Stimulated activated CD4-positive, alpha-beta T cell treated with anti-CD3 and anti-CD28 coated beads, Interleukin-4, amount 100 ng/mL, for 1 hour (primary cell): ENCODE measurements at places on chromosomes 13 and 19.
A peak's percentile ranks its signal among the peaks of the same experiment; 100 is the strongest.

GRCh38 chr13:69487576-69487975, 620.0 kb upstream of the ATXN8OS start:
- DNase-seq: no peak

DNA sequence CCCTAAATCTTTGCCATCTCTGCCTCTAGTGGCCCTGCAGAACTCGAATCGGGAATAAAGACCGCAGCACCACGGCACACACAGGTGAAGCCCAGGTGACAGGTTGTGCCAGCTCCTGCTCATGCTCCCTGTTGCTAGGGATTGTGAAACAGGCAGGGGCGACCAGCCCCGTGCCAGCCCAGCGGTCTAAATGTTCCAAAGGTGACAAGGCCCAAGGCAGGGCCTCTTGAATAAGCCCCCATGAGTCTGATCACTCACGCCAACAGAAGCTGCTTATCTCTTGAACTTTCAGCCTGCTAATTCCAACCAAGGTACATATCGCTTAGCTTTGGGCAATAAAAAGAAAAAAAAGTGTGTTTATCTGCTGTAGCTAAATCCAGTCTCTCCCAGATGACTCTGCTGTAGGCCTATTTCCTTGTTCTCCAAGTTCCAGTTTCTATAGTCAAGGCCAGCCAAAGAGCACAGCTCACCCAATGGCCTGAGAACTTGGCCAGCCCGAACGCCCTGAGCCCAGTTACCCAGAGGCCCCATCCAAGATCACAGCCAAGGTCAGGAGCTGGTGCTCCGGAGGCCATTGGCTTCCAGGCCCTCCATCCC, 191.1 kb upstream of the GPR12 start:
- DNase-seq: no peak

DNA sequence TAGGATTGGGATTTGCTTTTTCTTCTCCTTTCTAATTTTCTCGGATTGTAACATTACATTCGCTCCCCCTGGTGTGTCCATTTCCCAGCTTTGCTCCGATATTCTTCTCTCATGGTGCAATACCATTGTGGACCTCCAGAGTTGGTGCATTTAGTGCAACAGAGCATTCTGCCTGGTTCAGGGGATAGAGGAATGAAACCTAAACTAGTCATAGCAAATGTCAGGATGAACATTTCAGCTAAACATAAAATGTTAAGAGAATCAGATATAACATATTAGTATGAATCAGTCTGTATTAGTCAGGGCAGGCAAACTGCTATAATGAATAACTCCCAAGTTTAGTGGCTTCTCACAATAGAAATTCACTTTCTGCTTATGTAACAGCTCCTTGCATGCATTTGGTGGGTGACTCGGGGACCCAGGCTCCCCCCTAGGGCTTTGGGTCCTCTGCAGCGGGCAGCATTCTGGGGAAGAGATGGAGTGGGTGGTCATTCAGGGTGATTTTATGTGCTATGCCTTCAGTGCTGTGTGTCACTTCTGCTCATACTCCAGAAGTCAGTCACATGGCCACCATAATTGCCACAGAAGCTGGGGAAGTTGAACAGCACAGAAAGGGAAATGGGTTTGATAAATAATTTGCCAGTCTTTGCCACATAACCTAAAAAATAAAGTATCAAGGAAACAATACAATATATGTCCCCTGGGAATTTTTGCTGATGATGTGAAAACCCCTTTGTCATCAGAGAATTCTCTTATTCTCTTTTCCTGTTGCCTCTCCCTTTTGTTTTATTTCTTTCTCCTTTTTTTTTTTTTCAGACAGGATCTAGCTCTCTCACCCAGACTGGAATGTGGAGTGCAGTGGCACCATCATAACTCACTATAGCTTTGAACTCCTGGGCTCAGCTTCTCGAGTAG, 111.0 kb downstream of the HSPH1 start:
- no peak for DNase-seq

- no peak for DNase-seq
These were observed 38.1 kb downstream of the RUBCNL start for GRCh38 chr13:46348961-46349360.

GRCh38 chr13:111919286-111919685, 147.7 kb upstream of the SOX1 start:
- no peak for DNase-seq

- no peak for DNase-seq
These were observed 2.6 kb downstream of the B3GNT8 start for GRCh38 chr19:41424335-41425173.

- no peak for DNase-seq
These were observed 104.7 kb downstream of the RGCC start for GRCh38 chr13:41562083-41562482.

- no peak for DNase-seq
These were observed 3.0 kb downstream of the BEST2 start for GRCh38 chr19:12754465-12755196.

DNA sequence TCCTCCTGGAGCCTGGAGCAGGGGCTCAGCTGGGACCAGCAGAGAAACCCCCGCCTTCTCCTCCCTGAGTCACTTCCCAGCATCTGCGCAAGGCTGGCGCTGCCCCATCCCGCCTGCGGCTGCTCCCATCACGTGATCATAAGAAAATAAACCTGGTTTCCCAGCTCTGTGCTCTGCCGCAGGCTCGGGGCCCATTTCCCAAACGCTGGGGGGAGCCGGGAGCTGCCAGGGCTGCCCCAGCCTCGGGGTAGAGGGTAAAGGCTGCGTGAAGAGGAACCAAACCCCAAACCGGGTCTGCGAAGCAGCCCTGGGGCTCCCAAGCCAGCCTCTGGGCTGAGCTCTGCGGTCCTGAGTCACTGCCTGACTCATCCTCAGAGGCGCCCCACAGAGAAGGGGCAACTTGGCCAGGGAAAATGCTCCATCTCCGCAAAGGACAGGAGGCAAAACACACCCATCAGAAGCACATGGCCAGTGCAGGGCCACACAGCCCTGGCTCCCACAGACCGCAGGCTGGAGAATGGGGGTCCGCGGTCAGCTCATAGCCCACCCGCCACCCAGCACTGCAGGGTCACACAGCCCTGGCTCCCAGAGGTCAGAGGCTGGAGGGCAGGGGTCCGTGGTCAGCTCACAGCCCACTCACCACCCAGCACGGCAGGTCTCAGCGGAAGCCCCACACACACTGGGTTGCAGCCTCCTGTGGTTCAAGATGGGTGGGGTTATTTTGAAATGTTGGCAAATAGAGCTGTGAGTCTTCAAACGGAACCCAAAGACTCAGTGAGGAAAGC, 67.1 kb downstream of the RASA3 start:
- DNase-seq: peak; percentile 75

DNA sequence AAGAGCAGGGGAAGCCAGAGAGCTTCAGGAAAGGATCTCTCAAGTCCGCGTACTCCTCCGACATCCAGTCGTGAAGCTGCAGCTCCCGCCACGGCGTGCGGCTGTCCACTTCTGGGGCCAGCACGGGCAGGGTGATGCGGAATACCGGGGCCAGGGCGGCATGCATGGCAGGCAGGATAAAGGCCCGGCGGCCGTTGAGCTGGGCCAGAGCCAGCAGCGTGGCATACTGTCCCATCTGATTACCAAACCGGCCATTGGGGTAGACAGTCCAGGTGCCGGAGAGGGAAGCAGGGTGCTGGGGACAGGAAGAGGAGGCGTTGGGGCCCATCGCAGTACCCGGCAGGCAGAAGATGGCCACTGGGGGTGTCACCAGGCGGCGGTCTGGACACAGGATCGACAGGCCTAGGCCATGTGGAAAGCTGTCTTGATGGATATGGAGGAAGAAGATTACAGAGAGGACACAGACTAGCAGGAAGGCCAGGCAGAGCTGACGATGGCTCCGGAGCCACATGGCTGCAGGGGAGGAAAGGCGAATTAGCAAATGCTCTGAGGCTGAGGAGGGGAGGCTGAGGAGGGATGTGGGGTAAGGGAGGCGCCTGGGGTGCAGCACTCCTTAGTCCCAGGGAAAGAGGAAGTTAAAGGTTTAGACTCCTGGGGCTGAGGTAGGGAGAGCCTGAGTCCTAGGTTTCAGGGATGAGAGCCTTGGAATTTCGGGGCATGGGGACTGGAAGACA, 1.5 kb downstream of the FUT1 start:
- DNase-seq: no peak
